ENCODE measurements at places on chromosomes 6 and 20. TPM values are rescaled to one million over a fixed set of nuclear protein-coding genes. Genes with fewer than 3 reads are reported as not detected.
A peak's percentile ranks its signal among the peaks of the same experiment; 100 is the strongest.

- DNase-seq = no peak
These were observed 19.8 kb downstream of the RALY start for GRCh38 chr20:34013554-34013953.

- no peak for DNase-seq
These were observed 42.1 kb downstream of the SRSF3 start for GRCh38 chr6:36636283-36636682.

DNA sequence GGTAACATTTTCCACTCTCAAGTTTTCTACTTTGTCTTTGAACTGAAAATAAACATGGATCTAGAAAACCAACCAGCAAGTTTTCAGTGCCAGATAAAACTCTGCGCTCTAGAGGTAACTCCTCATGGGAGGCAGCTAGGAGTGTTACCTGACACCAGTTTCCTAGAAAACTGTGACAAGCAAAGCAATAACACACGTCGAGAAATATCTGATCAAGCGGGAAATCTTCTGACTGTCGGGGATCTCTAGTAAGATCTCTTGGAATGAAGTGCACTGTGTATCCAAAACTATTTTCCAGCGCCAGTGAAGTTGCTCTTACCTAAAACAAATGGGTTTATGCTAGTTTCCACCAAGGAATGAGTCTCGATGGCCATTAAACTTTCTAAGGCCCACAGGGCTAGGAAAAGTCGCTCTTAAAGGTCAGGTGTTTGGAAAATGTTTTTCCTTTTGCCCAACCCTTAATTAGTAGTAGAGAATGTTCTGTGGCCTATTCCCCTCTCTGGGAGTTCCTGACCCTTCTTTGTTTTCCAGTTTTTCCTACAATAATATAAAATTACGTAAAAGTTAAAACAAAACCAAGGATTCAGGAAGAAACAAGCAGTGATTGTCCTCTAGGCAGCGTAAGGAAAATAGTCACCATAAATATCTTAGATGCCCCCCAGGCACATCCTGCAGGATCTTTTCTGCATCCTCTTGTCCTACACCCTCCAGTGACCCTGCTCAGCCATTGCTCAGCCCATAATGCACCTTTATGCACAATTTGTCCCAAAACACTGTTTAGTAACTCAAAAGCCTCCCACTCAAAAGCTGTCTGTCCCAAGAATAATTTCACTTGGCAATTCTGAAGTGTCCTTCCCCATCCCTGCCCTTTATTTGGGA, 137.7 kb upstream of the AKAP12 start:
- peak; percentile 52 for DNase-seq

GRCh38 chr6:158460602-158461169, 99.2 kb upstream of the TMEM181 start:
- peak; percentile 68 for DNase-seq

- no peak for DNase-seq
These were observed 212.6 kb downstream of the BCAS1 start for GRCh38 chr20:53857723-53858236.

DNA sequence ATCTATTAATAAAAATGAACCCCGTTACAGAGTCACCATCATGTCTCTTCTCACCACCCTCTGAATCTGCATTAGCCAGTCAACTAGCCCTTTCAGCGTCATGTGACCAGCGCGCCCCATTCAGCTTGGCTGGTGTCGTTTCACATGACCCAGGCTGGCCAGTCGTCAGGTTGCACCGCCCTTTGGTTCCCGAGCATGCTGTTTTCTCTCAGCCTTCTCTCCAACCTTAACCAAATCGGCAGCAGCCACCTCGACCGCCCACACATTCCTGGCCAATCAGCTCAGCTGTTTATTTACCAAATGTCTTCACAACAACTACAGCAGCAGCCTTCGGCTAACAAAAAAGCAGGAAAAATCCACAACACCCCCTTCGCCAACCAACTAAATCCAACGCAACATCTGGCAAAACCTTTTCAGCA, 5.6 kb downstream of the SRSF3 start:
- no peak for DNase-seq

DNA sequence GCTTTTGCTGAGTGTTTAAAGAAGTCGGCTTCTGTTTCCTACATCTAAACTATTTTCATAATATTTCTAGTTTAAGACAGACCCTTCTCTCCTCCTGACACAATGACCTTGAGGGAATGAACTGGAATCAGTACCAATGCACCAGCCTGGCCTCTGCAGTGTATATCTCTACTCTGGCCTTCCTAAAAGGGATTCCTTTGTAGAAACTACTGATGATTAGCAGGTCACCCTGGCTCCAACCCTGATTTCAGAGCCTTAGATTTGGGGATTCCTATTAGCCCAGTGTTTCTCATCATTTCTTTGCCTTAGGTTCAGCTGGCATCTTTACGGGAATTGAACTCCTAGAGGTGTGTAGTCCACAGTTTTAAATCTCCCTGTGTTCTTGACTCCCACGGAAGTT, 75.4 kb downstream of the ADGRB3 start:
- no peak for DNase-seq

- DNase-seq = peak; percentile 31
These were observed at the start of gene RUNX2 for GRCh38 chr6:45327956-45328522. Gene RUNX2 (plus strand): TSS chr6:45328330. CDS start chr6:45328727, 397 bp downstream.

- DNase-seq = peak; percentile 79
These were observed 492.4 kb upstream of the CDH4 start for GRCh38 chr20:60759651-60760050.

DNA sequence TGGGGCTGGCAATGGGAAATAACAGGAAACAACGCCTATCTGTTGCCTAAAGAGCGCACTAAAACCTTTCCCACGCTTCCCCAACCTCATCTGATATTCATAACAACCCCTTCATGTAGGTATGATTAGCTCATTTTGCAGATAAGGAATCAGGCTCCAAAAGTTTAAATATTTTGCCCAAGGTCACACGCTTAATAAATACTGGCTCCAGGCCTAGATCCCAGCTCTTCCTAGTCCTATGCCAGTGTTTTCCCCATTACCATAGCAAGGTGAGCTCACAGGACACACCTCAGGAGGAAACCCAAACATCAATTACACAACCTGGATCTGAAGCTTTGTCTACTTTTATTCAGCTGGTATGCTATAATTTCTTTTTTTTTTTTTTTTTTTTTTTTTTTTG, 19.6 kb downstream of the MBOAT1 start:
- DNase-seq = no peak

GRCh38 chr6:110183292-110183885, 3.2 kb downstream of the CDC40 start:
- DNase-seq = no peak

DNA sequence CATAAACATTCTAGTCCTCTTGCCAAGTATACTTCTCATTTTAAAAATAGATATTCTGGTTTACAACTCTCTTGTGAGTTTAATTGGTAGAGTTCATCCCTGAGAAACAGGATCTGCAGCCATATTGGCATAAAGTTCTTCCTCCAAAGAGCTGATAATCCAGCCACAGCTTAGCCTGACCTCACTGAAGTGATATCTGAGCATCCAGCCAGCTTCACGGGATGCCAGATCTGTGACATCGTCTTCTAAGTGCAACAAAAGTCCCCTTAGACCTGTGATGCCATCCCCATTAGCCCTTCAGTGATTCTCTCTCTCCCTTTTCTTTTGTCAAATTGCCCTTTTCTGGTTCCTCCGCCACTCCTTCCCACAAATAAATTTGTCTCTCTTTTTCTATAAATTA, 180.6 kb upstream of the STXBP5 start:
- DNase-seq = peak; percentile 35

GRCh38 chr6:152161501-152161900, 354.0 kb downstream of the ESR1 start:
- no peak for DNase-seq

DNA sequence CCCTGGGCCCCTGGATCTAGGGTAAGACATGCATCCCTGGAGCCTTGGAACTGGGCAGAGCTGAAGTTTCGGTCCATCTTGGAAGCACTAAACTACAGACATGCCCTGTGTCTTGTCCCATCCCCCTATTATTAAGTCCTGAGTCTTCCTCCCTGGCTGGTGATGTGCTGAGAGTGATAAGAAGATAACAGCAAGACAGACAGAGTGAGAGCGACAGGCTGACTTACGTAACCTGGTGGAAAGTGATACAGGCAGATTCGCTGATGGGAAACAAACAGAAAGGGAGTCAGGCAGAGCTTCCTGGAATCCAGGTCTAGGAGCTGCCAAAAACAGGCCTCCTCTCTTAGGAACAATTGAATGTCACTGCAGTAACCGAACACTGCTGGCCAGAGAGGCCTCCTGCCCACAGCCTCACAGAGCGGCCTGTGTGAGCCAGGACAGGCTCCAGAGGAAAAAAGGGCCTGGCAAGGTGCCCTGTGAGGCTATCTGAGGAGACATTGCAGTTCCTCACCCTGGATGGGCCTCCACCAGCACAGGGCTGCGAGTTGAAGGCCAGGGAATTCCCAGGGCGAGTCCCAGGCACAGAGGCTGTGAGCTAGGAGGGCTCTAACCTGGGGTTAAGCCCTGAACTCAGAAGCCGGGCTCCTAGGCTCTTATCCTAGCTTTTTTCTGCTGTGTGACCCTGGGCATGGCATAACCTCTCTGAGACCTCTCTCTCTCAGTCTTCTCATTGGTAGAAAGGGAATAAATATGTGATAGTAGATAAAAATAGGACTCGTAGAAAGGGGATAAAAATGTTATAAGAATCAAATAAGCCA, 34.2 kb upstream of the B4GALT5 start:
- peak; percentile 95 for DNase-seq

- no peak for DNase-seq
These were observed 235.6 kb upstream of the CHD6 start for GRCh38 chr20:41853806-41854205.

DNA sequence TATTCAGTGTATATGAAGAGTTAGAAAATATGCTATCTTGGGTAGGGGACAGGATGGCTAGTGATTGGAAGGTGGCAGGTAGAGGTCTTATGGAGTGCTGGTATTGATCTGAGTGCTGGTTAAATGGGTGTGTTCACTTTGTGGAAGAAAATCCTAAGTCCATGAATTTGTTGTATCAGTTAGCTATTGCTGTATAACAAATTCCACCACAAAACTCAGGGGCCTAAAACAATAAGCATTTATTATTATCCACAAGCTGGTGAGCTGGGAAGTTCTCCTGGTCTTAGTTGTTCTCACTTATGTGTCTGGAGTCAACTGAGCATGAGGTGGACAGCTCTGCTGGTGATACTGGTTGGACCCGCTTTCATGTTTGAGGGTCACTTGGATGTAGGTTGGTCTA, 212.2 kb upstream of the PLCB4 start:
- no peak for DNase-seq

DNA sequence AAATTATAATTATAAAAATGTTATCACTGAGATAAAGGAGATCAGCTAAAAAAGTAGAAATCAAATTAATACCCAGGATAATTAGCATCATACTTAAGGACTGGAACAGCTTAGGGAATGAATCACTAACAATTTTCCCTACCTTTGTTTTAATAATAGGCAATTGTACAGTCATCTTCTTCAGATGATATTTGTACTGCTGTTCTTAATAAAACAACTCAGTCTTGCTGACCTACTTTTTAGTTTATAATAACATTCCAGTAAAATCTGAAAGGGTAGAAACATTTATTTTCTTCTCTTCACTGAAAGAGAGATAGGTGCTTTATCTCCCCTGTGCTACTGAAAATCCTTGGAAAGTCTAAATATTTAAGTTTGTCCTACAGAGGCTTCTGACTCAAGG, 271.2 kb upstream of the THEMIS start:
- DNase-seq = no peak

GRCh38 chr6:18368277-18369105, 18.7 kb upstream of the RNF144B start:
- no peak for DNase-seq

GRCh38 chr6:84243240-84243639, 15.8 kb upstream of the CEP162 start:
- peak; percentile 55 for DNase-seq

DNA sequence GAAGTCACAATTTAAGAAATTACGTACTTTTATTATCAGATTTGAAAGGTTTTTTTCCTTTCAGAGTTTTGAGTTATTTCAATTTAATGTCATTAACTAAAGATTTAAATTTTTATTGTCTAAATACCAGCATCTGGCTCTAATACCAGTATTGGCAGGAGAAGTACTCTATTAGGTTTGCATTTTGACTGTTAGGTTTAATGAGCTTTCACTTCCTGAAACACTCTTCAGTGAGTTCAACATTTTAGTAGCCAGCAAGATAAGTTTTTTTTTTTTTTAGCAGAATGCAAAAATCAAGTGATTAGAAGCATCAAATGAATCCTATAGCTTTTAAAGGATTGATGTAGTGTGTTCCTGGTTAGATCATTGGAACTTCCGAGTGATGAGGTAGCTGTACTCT, 34.0 kb upstream of the SCGN start:
- DNase-seq = no peak

Gene FOXQ1
- 0.04 TPM for total RNA-seq

Gene RHAG
- 0.35 TPM for total RNA-seq

Gene DNAH8
- 2.2 TPM for total RNA-seq

Gene DEK
- 99.6 TPM for total RNA-seq

Gene MEP1A
- not detected for total RNA-seq

Gene RAB23
- total RNA-seq = 19.6 TPM

Gene DACT2
- 2.0 TPM for total RNA-seq

Gene PTK6
- not detected for total RNA-seq

Gene ZC3H12D
- 0.27 TPM for total RNA-seq

Gene BCAS4
- total RNA-seq = 4.0 TPM

Gene SNAP91
- 2.3 TPM for total RNA-seq

Gene LY6G6F
- not detected for total RNA-seq
